ENCODE measurements at places on chromosomes 5 and 9. TPM values are rescaled to one million over a fixed set of nuclear protein-coding genes. Genes with fewer than 3 reads are reported as not detected.
A peak's percentile ranks its signal among the peaks of the same experiment; 100 is the strongest.

The CCDC187 gene
- 0.09 TPM for total RNA-seq

- H3K4me3 ChIP-seq, result no peak overlapping the region
- H3K27ac ChIP-seq, result no peak overlapping the region
- H3K36me3 ChIP-seq, result no peaks in the 10 kb centered on the region
- H3K4me1 ChIP-seq, result no peaks in the 10 kb centered on the region
- no peak for DNase-seq
- no peaks in the 10 kb centered on the region for H3K27me3 ChIP-seq
These were observed 56.3 kb upstream of the GDNF start for GRCh38 chr5:37896159-37896558.

- no peak overlapping the region for H3K27ac ChIP-seq
- no peak overlapping the region for H3K4me3 ChIP-seq
- H3K36me3 ChIP-seq, result no peaks in the 10 kb centered on the region
- no peak for DNase-seq
These were observed 26.0 kb downstream of the EGFLAM start for GRCh38 chr5:38284384-38284783.

GRCh38 chr9:136533775-136534157, 12.1 kb downstream of the NOTCH1 start:
- H3K4me3 ChIP-seq, result peak overlapping the region; percentile 35
- peak; percentile 93 for DNase-seq
- peaks cover 14% of the 10 kb centered on the region for H3K27me3 ChIP-seq
- peaks cover 95% of the 10 kb centered on the region for H3K4me1 ChIP-seq
- peaks cover 8% of the 10 kb centered on the region for H3K36me3 ChIP-seq

DNA sequence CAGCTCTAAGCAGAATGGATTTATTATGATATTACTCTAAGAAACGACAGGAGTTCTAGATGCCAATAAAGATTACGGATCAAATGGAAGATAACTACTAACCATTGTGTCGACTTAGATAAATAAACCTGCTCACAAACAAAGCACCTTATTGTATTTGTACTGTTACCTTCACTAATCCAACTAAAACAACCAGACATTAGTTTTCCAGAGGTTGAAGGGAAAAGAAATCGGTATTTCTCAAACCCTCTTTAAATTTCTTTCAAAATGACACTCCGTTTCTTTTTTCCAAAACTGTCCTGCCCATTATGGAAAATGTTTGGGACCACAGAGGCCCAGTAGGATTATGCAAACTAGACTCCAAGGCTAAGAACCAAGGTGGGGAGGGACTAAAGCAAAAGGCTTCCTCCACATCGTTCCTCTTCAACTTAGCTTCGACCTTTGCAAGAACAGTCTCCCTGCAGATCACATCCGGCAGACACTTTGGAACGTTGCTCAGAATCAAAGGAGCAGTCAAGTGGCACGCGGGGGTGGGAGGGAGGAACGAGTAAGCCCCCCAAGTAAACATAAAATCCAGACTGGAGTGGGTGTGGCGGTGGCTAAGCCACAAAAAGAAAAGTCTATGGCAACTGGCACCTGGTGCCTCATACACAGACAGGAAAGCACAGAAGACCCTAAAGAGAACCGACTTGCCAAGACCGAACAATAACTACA, 2.7 kb downstream of the MLLT3 start:
- H3K27me3 ChIP-seq, result no peaks in the 10 kb centered on the region
- peak overlapping the region; percentile 92 for H3K4me3 ChIP-seq
- H3K4me1 ChIP-seq, result peaks cover 40% of the 10 kb centered on the region
- peak overlapping the region; percentile 86 for H3K27ac ChIP-seq
- peak; percentile 73 for DNase-seq
- H3K36me3 ChIP-seq, result no peaks in the 10 kb centered on the region

DNA sequence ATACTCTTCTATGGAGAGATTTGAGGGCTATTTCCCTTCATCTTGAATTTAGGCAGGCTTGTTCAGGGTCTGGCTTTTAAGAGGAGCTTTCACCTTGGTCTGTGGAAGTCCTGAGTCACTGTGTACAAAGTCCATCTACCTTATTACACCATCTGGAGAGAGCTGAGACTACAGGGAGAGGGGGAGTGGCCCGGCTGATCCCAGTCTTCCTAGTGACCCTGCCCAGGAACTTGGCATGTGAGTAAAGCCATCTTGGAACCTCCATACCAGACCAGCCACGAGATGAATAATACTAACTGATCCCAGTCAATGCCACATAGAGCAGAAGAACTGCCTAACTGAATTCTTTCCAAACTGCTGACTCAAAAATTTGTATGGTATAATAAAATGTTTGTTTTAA, 8.4 kb upstream of the IL6ST start:
- H3K4me1 ChIP-seq, result peaks cover 17% of the 10 kb centered on the region
- no peak overlapping the region for H3K4me3 ChIP-seq
- no peaks in the 10 kb centered on the region for H3K36me3 ChIP-seq
- H3K27me3 ChIP-seq, result no peaks in the 10 kb centered on the region
- no peak for DNase-seq

- H3K4me3 ChIP-seq, result no peak overlapping the region
- no peaks in the 10 kb centered on the region for H3K36me3 ChIP-seq
- H3K4me1 ChIP-seq, result peaks cover 10% of the 10 kb centered on the region
These were observed 89.8 kb upstream of the COL5A1 start for GRCh38 chr9:134551644-134552348.

DNA sequence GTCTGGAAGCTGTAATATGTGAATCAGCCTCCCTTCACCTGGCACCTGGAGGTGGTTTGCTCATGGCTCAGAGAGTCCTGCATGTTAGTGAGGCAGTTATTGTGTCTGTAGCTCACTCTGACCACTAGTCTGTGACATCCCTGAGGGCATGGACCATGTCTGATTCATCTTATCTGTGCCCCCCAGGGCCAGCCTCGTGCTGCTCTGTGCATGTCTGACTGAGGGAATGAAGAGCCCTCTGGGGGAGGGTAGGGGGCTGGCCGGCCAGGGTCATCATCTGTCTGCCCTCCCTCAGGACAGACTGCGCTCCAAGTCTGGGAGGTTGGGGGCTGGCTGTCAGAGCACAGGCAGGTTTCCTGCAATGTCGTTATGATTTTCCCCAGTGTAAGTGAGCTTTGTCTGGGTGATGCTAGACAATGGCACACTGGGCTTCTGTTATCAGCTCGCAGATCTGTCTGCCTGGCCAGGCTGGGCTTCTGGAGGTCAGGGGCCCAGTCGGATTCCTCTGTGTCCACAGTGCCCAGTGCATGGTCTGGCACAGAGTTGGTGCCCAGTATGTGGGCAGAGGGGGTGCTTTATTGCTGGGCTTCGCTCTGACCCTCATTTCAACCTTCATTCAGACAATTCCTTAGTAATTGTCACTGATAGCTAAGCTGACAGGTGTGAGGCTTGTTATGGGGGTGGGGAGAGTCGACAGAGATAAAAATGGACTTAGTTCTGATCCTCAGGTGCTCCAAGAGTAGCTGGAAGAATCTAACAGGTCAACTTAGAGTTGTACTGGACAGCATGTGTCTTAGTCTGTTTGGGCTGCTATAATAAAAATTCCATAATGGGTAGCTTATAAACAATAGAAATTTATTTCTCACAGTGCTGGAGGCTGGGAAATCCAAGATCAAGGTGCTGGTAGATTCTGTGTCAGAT, 85.7 kb upstream of the SHB start:
- H3K4me3 ChIP-seq, result no peak overlapping the region
- H3K27ac ChIP-seq, result no peak overlapping the region
- no peaks in the 10 kb centered on the region for H3K4me1 ChIP-seq
- no peaks in the 10 kb centered on the region for H3K36me3 ChIP-seq
- DNase-seq, result no peak

DNA sequence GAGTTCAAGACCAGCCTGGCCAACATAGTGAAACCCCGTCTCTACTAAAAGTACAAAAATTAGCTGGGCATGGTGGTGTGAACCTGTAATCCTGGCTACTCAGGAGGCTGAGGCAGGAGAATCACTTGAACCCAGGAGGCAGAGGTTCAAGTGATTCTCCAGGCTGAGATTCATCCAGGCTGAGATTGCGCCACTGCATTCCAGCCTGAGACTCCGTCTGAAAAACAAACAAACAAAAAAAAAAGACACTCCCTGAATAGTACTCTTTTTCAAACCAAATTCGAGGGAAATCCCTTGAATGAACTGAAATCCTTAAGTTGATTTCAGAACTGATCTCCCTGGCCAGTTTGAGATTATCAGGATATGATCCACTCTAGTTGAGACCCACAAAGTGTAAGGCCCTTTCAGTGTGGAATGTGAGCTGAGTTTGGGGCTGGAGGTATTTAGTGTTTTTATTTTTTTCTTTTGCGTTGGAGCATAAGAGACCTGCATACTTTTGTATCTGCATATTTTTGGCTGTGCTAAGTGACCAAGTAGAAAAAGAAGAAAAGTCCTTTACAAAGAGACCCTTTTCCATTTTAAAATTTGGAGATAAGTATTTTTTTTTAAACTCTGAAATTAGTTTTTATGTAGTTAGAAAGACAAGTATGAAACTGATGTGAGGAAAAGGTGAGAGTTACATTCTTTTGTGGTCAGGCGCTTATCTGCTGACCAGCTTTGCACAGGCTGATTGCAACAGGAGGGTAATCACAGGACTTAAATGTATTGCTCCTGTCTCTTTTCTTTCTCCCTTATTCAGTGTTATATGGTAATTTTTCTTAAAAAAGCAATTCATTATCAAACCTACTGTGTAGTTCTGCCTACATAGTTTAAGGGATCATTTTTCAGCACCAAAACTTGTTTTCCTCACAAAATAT, 42.9 kb downstream of the TMEFF1 start:
- no peak for DNase-seq
- H3K4me3 ChIP-seq, result no peak overlapping the region
- H3K27me3 ChIP-seq, result no peaks in the 10 kb centered on the region
- H3K36me3 ChIP-seq, result no peaks in the 10 kb centered on the region
- H3K27ac ChIP-seq, result no peak overlapping the region
- no peaks in the 10 kb centered on the region for H3K4me1 ChIP-seq

- no peak for DNase-seq
- no peaks in the 10 kb centered on the region for H3K36me3 ChIP-seq
- H3K27ac ChIP-seq, result no peak overlapping the region
- H3K4me1 ChIP-seq, result peaks cover 26% of the 10 kb centered on the region
These were observed 344.3 kb downstream of the RAB3C start for GRCh38 chr5:58927181-58927580.

- no peak for DNase-seq
- no peaks in the 10 kb centered on the region for H3K4me1 ChIP-seq
- H3K36me3 ChIP-seq, result no peaks in the 10 kb centered on the region
- H3K4me3 ChIP-seq, result no peak overlapping the region
- H3K27me3 ChIP-seq, result no peaks in the 10 kb centered on the region
- H3K27ac ChIP-seq, result no peak overlapping the region
These were observed 368.3 kb downstream of the CAAP1 start for GRCh38 chr9:26524267-26524666.

DNA sequence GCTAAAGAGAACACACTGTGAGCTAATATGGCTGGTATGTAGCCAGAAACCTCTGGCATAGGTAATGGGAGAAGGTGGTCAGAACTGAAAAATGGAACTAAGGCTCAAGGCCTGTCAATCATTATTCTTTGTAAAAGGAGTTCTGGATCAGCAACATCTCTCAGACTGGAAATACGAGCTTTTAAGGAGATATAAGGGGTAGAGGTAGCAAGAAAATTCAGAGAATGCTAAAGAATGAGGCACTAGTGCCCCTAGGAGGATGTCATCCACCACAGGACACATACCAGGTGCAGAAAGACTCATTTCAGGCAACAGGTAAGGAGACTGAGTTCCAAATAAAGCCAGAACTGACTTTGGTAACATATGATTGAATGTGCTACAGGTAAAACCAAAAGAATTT, 18.9 kb upstream of the MOCS2 start:
- DNase-seq, result no peak
- no peaks in the 10 kb centered on the region for H3K36me3 ChIP-seq
- H3K4me1 ChIP-seq, result no peaks in the 10 kb centered on the region
- no peaks in the 10 kb centered on the region for H3K27me3 ChIP-seq

The LCN9 gene
- not detected for total RNA-seq

DNA sequence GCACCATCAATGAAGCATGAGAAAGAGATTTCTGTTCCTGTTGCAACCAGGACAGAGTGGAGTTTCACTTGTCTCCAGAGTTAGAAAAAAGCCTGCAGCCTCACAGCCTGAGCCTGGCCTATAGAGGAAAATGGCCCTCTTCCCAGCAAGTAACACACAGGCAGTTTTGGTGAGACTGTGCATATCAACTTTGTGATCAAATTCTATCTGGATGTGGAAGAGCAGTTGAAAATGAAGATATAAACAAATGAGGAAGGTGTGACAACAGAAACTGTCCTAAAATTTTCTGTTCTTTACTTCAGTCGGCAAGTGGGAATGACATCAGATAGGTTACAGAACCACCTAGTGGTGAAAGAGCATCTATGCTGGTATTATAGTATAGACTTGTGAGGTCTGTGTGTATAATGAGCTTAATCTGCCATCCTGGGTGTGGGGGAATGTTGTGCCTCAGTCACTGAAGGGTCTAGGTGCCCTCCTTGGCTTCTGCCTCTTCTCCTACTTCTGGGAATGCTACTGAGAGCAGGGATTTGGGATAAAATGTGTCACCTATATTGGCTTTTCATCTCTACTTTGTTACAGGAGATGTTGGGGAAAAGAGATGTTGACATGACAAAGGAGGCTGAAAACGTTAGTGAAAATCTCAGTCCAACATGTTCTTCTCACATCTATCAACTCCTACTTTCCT, 28.2 kb downstream of the YIPF5 start:
- no peak overlapping the region for H3K4me3 ChIP-seq
- H3K27me3 ChIP-seq, result no peaks in the 10 kb centered on the region
- no peak for DNase-seq
- no peak overlapping the region for H3K27ac ChIP-seq
- peaks cover 12% of the 10 kb centered on the region for H3K4me1 ChIP-seq
- H3K36me3 ChIP-seq, result no peaks in the 10 kb centered on the region

GRCh38 chr5:132087176-132087575, 13.6 kb downstream of the CSF2 start:
- no peaks in the 10 kb centered on the region for H3K27me3 ChIP-seq
- no peak for DNase-seq
- H3K4me1 ChIP-seq, result no peaks in the 10 kb centered on the region
- H3K36me3 ChIP-seq, result no peaks in the 10 kb centered on the region
- H3K27ac ChIP-seq, result no peak overlapping the region

GRCh38 chr9:35826071-35826701, 2.3 kb downstream of the FAM221B start:
- no peak overlapping the region for H3K27ac ChIP-seq
- no peak overlapping the region for H3K4me3 ChIP-seq
- H3K36me3 ChIP-seq, result no peaks in the 10 kb centered on the region
- no peak for DNase-seq
- peaks cover 23% of the 10 kb centered on the region for H3K4me1 ChIP-seq
